ENCODE measurements at places on chromosomes 3 and 15.

GRCh38 chr3:177721864-177722785, 524.8 kb upstream of the TBL1XR1 start:
- no peak for DNase-seq

- DNase-seq: no peak
These were observed 368.7 kb downstream of the MFSD1 start for GRCh38 chr3:159170436-159171003.

- DNase-seq: no peak
These were observed 154.3 kb upstream of the BHLHE40 start for GRCh38 chr3:4824926-4825325.

- DNase-seq: no peak
These were observed 28.5 kb upstream of the POLG start for GRCh38 chr15:89363133-89363532.

DNA sequence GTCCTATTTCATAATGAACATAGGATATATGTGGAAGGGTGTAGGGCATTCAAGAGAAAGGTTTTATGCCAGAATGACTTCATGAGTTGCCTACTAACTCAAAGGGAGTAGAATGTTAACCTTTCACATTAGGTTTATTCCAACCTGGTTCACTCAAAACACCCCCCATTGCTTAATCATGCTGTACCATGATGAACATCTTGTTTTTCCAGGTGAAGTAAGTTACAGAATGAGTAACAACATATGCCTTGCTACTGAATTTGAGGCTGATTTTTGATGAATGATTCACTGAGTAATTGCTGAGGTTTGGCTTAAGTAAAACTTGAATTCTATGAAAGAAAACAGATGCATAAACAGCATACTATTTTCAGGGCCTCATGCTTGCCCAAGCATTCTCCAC, 5.9 kb upstream of the CLDN16 start:
- DNase-seq: no peak

GRCh38 chr3:179247289-179248015, 3.5 kb downstream of the KCNMB3 start:
- no peak for DNase-seq

DNA sequence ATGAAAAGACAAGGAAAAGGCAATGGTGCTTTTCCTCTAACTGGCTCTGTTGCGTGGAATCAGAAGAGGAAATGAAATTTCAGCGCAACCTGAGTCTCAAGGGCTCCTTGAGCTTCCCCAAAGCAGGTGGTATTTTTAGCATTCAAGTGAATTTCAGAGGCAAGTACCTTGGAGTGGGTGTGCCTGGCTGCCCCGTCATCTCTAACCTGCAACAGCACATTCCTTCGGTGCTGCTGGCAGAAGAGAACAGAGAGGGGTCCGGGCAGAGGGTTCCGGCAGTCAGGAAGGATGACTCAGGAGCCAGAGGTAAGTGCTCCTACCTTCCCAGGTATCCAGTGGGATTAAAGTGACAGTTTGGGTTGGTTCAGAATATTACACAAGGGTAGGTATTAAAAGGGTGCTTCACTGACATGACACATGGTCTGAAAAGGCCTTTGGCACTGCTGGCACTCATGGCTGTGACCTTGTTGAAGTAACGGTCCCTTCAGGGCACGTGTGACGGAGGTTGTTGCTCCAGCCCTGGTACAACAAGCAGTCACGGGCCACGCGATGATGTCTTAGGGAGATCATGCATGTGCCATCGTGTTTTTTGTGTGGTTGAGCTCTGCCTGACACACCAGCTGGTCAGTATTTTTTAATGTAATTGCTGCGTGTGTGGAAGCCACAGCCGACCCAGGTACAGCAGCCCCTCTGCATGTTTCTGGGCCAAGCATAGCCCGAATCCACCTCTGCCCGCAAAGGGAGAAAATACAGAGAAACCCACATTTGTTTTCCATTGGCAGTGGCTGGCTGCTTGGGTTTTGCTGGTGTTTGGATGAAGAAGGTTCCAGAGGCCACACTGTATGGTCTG, 75.7 kb downstream of the LRRK1 start:
- no peak for DNase-seq

DNA sequence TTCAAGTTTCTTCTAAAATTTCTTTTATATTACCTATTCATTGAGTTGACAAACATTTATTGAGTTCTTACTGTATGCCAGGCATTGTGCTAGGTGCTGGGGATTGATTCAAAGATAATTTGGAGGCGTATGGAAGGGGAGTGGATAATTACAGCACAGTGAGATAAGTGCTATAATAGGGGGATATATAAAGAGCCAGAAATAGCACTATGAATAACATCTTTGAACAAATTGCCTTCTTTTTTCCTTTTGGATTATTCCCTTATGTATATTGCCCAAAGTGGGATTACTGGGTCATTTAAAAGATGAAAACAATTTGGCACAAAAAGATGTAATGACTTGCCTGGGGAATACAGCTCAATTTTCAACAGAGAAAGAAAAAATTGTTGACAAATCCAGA, 64.6 kb downstream of the LPP start:
- no peak for DNase-seq

- DNase-seq: no peak
These were observed 858 bp upstream of the SACM1L start for GRCh38 chr3:45688194-45688881.

DNA sequence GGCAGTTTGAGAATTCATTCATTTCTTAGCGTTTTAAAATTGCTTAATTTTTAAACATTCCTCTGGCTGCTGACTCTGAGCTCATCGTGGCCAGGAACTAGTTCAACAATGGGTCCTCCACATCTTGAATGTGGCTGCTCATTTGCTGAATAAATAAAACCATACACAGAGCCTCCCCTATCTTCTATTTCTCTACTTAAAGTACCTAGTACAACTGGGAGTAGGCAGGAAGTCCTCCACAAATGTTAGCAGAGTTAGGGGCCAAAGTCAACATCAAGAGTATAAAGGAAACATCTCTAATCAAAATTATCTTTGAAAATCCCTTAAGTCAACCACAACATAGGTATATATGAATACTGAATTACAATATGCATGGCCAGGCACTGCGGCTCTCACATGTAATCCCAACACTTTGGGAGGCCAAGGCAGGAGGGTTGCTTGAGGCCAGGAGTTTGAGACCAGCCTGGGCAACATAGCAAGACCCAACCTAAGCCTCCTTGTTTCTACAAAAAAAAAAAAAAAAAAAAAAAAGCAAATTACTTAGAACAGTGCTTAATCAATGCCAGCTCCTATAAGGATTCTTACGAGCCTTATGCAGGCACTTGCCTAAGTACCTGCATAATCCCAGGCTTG, 57.5 kb upstream of the LMOD3 start:
- no peak for DNase-seq

GRCh38 chr3:12929801-12930200, 88.4 kb upstream of the RPL32 start:
- no peak for DNase-seq

Measured in activated gamma-delta T cell (primary cell).